Sigmoid colon (tissue), 7 donors: ENCODE measurements at places on chromosomes 7 and 10. TPM values are rescaled to one million over a fixed set of nuclear protein-coding genes. Genes with fewer than 3 reads are reported as not detected.

The C10orf67 gene
- total RNA-seq, result not detected

The GNAT3 gene
- total RNA-seq, result not detected

DNA sequence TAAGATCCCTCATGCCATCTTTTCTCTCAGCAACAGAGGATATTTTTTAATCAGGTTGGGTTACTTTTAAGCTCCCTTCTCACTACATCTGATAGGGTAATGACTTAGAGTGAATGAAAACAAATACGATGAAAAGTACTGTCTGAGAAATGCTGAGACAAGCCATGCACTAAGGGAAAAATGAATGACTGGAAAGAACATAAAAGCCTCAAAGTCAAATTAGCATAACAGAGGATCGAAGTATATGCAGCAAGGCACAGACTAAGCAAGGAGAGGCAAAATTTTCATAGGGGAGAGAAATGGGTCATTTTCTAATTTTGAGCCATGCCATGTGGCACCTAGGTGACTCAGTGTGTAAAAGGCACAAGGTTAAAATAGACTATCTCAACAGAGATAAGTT, 8.5 kb upstream of the POT1 start:
- no peaks in the 10 kb centered on the region for H3K36me3 ChIP-seq
- no peak for DNase-seq
- H3K4me3 ChIP-seq, result no peak overlapping the region
- no peak overlapping the region for H3K27ac ChIP-seq
- no peaks in the 10 kb centered on the region for H3K27me3 ChIP-seq
- no peaks in the 10 kb centered on the region for H3K4me1 ChIP-seq

- peak; percentile 89 for DNase-seq
- no peaks in the 10 kb centered on the region for H3K27me3 ChIP-seq
- H3K4me3 ChIP-seq, result peak overlapping the region; percentile 32
- H3K4me1 ChIP-seq, result peaks cover 80% of the 10 kb centered on the region
- H3K36me3 ChIP-seq, result no peaks in the 10 kb centered on the region
Observed at GRCh38 chr7:27108390-27109127, 6.1 kb upstream of the HOXA2 start.

- H3K4me3 ChIP-seq, result peak overlapping the region; percentile 71
- DNase-seq, result no peak
- H3K36me3 ChIP-seq, result no peaks in the 10 kb centered on the region
- H3K27me3 ChIP-seq, result no peaks in the 10 kb centered on the region
- H3K4me1 ChIP-seq, result no peaks in the 10 kb centered on the region
- H3K27ac ChIP-seq, result peak overlapping the region; percentile 90
Observed at GRCh38 chr10:99430116-99430450, 341 bp downstream of the GOT1 start.

The SLC35G1 gene
- total RNA-seq, result 3.8 TPM

- no peaks in the 10 kb centered on the region for H3K36me3 ChIP-seq
- H3K27me3 ChIP-seq, result no peaks in the 10 kb centered on the region
- DNase-seq, result peak; percentile 13
- no peaks in the 10 kb centered on the region for H3K4me1 ChIP-seq
Observed at GRCh38 chr10:30792025-30792424, 162.5 kb upstream of the LYZL2 start.

- no peaks in the 10 kb centered on the region for H3K27me3 ChIP-seq
- no peak overlapping the region for H3K4me3 ChIP-seq
- no peak for DNase-seq
- H3K36me3 ChIP-seq, result no peaks in the 10 kb centered on the region
- no peaks in the 10 kb centered on the region for H3K4me1 ChIP-seq
Observed at GRCh38 chr7:50185951-50186682, 93.1 kb upstream of the ZPBP start.

GRCh38 chr7:29043576-29043975, 85.4 kb upstream of the TRIL start:
- H3K27me3 ChIP-seq, result no peaks in the 10 kb centered on the region
- H3K4me1 ChIP-seq, result no peaks in the 10 kb centered on the region
- DNase-seq, result no peak
- H3K27ac ChIP-seq, result no peak overlapping the region
- H3K36me3 ChIP-seq, result no peaks in the 10 kb centered on the region
- no peak overlapping the region for H3K4me3 ChIP-seq

The IKZF1 gene
- total RNA-seq, result 8.7 TPM

GRCh38 chr10:118698421-118698820, 56.3 kb downstream of the CACUL1 start:
- no peaks in the 10 kb centered on the region for H3K36me3 ChIP-seq
- H3K27ac ChIP-seq, result no peak overlapping the region
- peaks cover 42% of the 10 kb centered on the region for H3K4me1 ChIP-seq
- H3K4me3 ChIP-seq, result no peak overlapping the region
- DNase-seq, result no peak
- no peaks in the 10 kb centered on the region for H3K27me3 ChIP-seq

DNA sequence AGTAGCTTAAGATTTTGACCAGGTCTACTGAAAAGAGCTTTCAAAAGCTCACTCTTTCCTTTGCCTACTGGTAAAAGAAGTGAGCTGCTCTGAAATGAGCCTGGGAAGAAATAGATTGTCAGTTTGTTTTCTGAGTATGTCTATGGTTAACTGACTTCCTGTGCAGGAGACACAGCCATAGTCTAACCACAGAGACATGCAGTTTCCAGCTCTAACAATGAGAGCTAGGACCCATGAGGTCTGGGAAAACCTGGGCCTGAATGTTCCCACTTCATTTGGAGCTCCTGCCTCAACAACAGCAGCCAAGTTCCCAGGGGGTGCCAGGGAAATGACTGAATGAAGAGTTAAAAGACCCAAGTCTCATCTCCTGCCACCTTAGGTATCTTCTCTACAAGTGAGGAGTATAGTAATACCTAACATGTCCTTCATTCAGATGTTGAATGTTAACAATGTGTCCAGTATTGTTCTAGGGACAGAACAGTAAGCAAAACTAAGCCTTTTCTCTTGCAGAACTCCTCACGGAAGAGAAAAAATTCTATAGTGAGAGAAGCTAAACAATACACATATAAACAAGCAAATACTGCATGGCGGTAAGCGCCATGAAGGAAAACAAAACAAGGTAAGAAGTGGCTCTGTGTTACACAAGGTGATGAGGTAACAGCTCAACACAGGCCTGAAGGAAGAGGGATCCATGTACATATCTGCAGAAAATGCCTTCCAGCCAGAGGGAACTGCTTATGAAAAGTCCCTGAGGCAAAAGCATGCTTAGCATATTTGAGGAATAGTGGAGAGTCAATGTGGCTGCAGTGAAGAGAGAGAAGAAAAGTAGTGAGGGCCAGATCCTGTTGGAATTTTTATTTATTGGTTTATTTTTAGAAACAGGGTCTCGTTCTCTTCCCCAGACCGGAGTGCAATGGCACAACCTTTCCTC, 26.4 kb upstream of the ANKRD1 start:
- no peak for DNase-seq
- H3K4me3 ChIP-seq, result no peak overlapping the region
- H3K27ac ChIP-seq, result no peak overlapping the region
- no peaks in the 10 kb centered on the region for H3K4me1 ChIP-seq

The ZSCAN21 gene
- total RNA-seq, result 18.6 TPM

The GRID1 gene
- 1.9 TPM for total RNA-seq

The ADAM8 gene
- total RNA-seq, result 7.6 TPM

- no peaks in the 10 kb centered on the region for H3K36me3 ChIP-seq
- H3K27ac ChIP-seq, result no peak overlapping the region
- DNase-seq, result no peak
- no peak overlapping the region for H3K4me3 ChIP-seq
- no peaks in the 10 kb centered on the region for H3K27me3 ChIP-seq
Observed at GRCh38 chr10:88063861-88064557, 200.6 kb downstream of the PTEN start.

DNA sequence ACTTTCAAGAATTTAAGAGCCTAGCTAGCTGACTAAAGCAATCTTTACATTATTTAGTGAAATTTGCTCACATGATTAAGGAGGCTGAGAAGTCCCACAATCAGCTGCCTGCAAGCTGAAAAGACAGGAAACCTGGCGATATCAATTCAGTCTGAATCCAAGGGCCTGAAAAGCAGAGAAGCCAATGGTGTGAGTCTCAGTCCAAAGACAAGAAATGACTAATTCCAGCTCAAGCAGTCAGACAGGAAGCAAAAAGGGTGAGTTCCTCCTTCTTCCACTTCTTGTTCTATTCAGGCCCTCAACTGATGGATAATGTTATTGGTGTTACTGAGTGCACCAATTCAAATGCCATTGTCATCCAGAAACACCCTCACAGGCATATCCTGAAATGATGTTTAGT, 1231.6 kb upstream of the CELF2 start:
- no peaks in the 10 kb centered on the region for H3K36me3 ChIP-seq
- H3K4me3 ChIP-seq, result no peak overlapping the region
- no peak for DNase-seq
- H3K4me1 ChIP-seq, result no peaks in the 10 kb centered on the region

DNA sequence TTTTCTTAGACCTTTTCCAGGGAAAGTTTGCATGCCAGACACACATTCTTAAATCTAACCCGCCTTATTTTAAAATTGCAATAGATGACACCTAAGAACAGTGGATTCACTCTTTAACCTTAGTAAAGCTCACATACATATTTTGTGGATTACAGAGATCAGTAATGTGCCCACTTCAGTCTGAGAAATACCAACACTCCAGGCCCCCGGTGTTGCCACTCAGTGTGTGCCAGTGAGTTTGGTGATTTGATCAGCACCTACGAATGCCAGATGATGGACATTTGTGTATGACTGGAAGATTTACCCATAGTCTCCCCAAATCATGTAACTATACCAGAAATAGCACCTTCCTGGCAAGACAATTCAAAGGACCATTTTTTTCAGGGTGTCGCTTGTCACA, 2.6 kb downstream of the LRRN3 start:
- no peak overlapping the region for H3K4me3 ChIP-seq
- DNase-seq, result no peak
- H3K4me1 ChIP-seq, result peaks cover 26% of the 10 kb centered on the region
- no peaks in the 10 kb centered on the region for H3K27me3 ChIP-seq
- H3K27ac ChIP-seq, result no peak overlapping the region

The MYH16 gene
- total RNA-seq, result not detected

- H3K36me3 ChIP-seq, result no peaks in the 10 kb centered on the region
- DNase-seq, result no peak
- H3K4me1 ChIP-seq, result no peaks in the 10 kb centered on the region
Observed at GRCh38 chr7:125504848-125505247, 575.2 kb upstream of the POT1 start.

The ZNF511 gene
- total RNA-seq, result 47.4 TPM

The AKR1C8 gene
- not detected for total RNA-seq

GRCh38 chr7:47318395-47319182, 263.3 kb downstream of the TNS3 start:
- H3K27ac ChIP-seq, result peak overlapping the region; percentile 37
- no peaks in the 10 kb centered on the region for H3K4me1 ChIP-seq
- no peak overlapping the region for H3K4me3 ChIP-seq
- no peaks in the 10 kb centered on the region for H3K36me3 ChIP-seq
- H3K27me3 ChIP-seq, result no peaks in the 10 kb centered on the region
- DNase-seq, result no peak

GRCh38 chr7:106218546-106218945, 66.2 kb downstream of the NAMPT start:
- no peak for DNase-seq
- no peaks in the 10 kb centered on the region for H3K4me1 ChIP-seq
- no peak overlapping the region for H3K4me3 ChIP-seq
- H3K27me3 ChIP-seq, result no peaks in the 10 kb centered on the region
- no peak overlapping the region for H3K27ac ChIP-seq
- no peaks in the 10 kb centered on the region for H3K36me3 ChIP-seq

The CCDC146 gene
- 18.4 TPM for total RNA-seq

The IL6 gene
- 7.5 TPM for total RNA-seq

- no peak for DNase-seq
- no peak overlapping the region for H3K4me3 ChIP-seq
- no peaks in the 10 kb centered on the region for H3K36me3 ChIP-seq
- no peaks in the 10 kb centered on the region for H3K27me3 ChIP-seq
Observed at GRCh38 chr7:85682833-85683620, 496.2 kb upstream of the SEMA3D start.

The DNMBP gene
- total RNA-seq, result 15.7 TPM

The ACSL5 gene
- total RNA-seq, result 5.3 TPM

DNA sequence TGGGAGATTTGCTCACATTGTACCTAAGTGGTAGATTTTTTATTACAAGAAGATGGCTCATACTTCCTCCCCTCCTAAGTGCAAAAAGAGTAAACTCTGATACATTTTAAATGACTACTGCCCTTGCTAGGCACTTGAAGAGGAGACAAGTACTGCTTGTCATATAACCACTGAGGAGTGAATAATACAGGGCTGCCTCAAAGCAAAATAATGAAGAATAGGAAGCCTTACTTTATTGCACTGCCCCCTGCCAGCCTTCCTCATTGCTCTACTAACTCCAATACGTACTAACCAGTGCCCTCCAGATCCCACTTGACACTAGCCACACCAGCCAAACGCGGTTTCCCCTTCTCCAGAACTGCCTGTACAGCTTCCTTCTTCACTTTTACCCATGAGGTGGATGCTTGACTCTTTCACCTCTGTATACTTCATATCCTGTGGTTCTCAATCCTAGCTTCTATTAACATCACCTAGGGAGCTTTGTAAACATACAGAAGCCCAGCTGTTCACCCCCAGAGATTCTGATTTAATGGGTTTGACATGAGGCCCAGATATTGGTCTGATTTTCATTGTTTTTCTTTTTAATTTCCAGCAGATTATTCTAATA, 11.7 kb upstream of the MTERF1 start:
- H3K27me3 ChIP-seq, result no peaks in the 10 kb centered on the region
- H3K27ac ChIP-seq, result no peak overlapping the region
- peaks cover 13% of the 10 kb centered on the region for H3K4me1 ChIP-seq
- no peaks in the 10 kb centered on the region for H3K36me3 ChIP-seq
- DNase-seq, result no peak

- H3K4me3 ChIP-seq, result no peak overlapping the region
- no peaks in the 10 kb centered on the region for H3K4me1 ChIP-seq
- no peaks in the 10 kb centered on the region for H3K36me3 ChIP-seq
- H3K27me3 ChIP-seq, result no peaks in the 10 kb centered on the region
Observed at GRCh38 chr7:147535701-147536111, 1054.9 kb upstream of the C7orf33 start.

The RAMP3 gene
- 40.9 TPM for total RNA-seq

The WEE2 gene
- total RNA-seq, result not detected

The MKX gene
- total RNA-seq, result 11.0 TPM

DNA sequence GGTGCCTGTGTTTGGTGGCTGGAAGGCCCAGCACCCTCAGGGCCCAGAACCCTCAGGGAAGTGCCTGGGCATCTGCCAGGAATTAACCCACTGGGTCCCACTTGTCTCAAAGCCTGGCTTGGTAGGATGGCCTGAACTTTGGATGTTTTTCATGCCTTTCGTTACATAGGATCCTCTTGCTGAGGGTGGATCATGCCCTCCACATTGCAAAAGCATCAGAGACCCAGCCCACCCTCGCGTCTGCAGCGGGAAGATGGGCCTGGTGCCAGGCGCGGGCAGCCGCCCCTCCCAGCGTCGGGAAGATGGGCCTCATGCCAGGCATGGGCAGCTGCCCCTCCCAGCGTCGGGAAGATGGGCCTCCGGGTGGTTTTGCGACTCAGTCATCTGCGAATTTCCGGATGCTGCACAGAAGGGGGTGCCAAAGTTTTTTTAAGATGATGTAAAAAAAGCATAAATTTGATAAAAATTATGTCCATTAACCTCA, 51.9 kb upstream of the PRKAR1B start:
- H3K36me3 ChIP-seq, result no peaks in the 10 kb centered on the region
- DNase-seq, result no peak
- peaks cover 29% of the 10 kb centered on the region for H3K4me1 ChIP-seq
- no peaks in the 10 kb centered on the region for H3K27me3 ChIP-seq
